ENCODE measurements at places on chromosomes 7 and 10.
A peak's percentile ranks its signal among the peaks of the same experiment; 100 is the strongest.

DNA sequence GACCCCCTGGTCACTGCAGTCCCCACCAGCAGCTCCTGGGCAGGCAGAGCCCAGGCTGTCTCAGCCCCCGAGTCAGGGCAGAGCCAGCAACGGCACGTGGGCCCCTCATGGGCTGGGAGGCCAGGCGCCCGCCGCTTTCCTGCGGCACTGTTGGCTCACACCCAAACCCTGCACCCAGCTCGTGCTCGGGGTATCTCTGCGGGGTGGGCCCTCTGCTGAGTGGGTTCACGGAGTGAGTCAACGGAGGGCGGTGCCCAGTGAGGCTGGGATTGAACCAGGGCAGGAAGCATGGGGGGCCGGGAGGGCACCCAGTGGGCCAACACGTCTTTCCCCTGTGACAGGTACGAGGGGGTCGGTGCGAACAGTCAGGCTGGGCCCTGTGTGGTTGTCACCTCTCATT lies 28.9 kb downstream of the ADAP1 start:
- no peak for DNase-seq

- DNase-seq: no peak
These were observed 276.2 kb downstream of the USP6NL start for GRCh38 chr10:11335167-11335652.

- peak; percentile 31 for DNase-seq
These were observed 41.7 kb downstream of the VCL start for GRCh38 chr10:74039561-74040145.

DNA sequence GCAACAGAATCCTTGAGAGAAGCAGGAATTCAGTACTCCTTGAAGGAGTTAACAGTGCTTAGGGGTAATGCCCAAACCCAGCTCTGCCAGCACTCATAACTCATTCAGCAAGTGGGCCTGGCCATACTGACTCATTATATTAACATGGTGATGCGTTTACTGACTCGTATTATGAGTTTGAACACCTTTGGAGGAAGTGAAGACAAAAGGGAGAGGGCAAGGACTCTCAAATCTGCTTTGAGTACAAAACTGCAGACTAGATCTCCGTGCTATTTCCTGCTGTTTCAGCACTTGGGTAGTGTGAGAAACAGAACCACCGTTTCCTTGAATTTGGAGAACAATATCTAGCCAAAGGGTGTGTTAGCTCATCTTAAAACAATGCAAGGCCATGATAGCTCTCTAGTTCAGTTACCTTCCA lies 30.8 kb downstream of the SLC16A9 start:
- no peak for DNase-seq

GRCh38 chr7:149474309-149475120 lies 13.7 kb upstream of the ZNF777 start:
- no peak for DNase-seq

DNA sequence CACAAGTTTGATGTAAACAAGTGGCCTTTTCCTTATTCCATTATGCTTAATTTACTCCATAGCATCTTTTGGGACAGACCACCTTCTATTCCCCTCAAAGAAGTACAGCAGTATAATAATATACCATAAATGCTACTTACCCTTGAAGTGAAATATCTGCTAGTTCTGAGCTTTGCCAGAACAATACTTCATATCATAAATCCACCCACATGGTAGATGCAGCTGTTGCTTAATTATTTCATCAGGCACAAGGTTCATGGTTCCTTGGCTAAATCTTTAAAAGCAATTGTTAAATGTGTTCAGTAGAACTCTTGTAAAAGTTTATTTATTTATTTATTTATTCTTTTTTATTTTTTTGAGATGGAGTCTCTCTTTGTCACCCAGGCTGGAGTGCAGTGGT lies 32.9 kb downstream of the CSTF2T start:
- DNase-seq: no peak

DNA sequence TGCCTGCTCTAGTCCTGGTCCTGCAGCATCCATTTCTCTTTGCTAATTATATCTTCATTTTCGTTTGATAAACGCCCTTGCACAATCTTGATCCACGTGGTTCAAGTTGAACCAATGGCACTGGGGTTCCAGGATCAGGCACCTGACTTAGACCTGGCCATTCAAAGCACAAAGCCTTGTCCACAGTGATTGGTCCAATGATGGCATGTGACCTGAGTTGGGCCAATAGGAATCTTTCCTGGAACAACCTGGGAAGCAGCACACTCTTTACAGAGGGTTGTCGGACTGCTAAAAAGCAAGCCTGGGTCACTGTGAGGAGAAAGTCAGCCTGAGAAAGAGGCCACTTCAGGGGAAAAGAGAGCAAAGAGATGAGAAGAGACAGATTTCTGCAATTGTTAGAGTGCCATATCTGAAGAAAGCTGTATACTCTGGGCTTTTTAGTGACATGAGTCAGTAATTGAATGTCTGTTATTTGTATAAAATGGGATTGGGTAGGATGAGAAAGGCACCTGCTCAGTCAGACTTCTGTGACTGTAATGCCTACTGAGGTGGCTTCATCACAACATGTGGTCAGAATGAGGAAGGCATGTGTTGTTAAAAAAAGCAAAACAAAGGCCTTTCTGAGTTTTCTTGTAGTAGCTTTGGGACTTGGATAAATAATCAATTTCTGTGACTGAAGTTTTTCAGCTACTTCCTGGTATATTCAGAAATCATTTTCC lies 4.4 kb upstream of the STEAP4 start:
- DNase-seq: no peak

DNA sequence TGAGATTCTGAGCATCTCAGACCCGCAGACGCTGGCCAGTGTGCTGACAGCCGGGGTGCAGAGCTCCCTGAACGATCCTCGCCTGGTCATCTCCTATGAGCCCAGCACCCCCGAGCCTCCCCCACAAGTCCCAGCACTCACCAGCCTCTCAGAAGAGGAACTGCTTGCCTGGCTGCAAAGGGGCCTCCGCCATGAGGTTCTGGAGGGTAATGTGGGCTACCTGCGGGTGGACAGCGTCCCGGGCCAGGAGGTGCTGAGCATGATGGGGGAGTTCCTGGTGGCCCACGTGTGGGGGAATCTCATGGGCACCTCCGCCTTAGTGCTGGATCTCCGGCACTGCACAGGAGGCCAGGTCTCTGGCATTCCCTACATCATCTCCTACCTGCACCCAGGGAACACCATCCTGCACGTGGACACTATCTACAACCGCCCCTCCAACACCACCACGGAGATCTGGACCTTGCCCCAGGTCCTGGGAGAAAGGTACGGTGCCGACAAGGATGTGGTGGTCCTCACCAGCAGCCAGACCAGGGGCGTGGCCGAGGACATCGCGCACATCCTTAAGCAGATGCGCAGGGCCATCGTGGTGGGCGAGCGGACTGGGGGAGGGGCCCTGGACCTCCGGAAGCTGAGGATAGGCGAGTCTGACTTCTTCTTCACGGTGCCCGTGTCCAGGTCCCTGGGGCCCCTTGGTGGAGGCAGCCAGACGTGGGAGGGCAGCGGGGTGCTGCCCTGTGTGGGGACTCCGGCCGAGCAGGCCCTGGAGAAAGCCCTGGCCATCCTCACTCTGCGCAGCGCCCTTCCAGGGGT lies 703 bp downstream of the RBP3 start:
- no peak for DNase-seq

GRCh38 chr10:69736886-69737641 lies 64.6 kb upstream of the COL13A1 start:
- DNase-seq: no peak

GRCh38 chr7:15855525-15856109 lies 169.1 kb upstream of the MEOX2 start:
- no peak for DNase-seq

DNA sequence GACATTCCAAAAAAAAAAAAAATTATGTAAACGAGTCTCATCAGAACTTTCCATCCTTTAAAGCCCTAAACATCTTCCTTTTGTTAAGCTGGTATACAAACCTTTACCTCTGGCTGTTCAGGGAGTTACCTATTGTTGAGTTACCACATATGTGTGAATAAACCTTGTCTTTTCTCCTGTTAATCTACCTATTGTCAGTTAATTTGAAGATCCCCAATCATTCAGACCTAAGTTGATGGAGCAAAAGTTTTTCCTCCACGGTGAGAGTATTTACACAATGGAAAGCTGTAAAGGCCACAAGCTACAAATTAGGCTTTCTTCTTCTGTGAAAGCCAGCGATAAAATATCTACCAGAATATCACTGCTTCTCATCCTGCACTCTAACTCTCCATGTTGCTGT lies 80.3 kb downstream of the SKAP2 start:
- no peak for DNase-seq

Data from globus pallidus (tissue), 1 donor.